CD14-positive monocyte (primary cell): ENCODE measurements at places on chromosomes 1 and 21.

DNA sequence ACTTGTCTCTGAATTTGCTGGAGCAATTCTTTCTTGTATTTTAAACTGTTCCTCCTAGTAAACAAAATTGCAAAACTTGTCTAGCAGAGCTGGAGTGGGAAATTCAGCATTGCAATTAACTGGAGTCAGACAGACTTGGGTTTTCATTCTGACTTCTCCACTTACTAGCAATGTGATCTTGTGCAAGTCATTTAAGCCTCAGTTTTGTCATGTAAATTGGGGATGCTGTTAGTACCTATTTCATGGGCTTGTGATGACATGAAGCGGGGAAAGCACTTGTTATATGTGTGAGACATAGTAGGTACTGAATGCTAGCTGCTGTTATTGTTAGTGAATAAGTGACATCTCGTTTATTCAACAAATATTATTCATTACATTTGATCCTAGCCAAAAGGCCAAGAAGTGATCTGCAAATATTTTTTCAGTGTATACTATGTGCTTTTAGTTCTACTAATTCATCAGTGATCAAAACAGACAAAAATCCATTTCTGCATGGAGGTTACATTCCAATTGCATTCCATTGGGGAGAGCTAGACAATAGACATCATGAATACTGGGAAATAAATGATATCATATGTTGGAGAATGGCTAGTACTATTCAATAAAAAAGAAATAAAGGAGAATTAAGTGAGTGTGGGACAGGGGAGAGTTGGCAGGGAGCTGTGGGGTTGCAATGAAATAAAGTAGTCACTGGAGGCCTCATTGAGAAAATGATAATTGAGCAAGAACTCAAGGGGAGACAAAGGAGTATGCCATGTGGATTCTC lies 47.1 kb downstream of the CACHD1 start:
- no peak for DNase-seq

DNA sequence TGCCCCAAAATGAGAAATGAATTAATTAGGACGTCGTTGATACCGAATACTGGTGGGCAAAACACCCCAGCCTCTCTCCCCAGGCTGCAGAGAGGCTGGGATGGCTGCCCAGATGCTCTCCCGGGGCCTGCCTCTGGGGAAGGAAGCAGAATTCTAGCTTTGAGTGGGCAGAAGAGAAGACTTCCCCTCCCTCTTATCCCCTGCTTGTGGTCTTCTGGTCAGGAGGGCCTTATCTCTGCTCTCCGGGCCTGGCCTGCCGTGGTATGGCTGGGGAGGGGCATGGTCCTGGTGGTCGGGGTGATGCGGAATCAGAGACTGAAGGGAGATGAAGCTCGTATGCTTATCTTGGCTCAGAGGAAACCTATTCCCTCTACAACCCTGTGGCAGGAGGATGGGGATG lies 9.8 kb upstream of the CSF3R start:
- no peak for DNase-seq

DNA sequence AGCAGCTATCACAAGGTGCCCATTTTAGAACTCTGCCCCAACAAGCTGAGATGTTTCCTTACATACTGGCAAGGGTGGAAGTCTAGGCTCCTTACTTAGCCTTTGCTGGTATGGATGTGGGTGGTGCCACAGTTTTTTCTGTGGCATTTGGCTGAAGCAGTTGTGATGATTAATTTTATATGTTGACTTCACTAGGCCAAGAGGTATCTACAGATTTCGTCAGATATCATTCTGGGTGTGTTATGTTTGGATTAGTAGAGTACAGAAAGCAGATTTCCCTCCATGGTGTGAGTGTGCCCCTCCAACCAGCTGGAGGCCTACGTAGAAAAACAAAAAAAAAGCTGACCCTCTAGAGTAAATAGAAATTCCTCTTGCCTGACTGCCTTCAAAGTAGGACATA lies 317.0 kb downstream of the BARHL2 start:
- no peak for DNase-seq

- DNase-seq: no peak
Measured at GRCh38 chr1:94654031-94654430, 112.5 kb upstream of the F3 start.

GRCh38 chr1:1381294-1381693 lies 6.3 kb upstream of the AURKAIP1 start:
- no peak for DNase-seq

GRCh38 chr21:29429218-29429617 lies 130.5 kb downstream of the BACH1 start:
- DNase-seq: no peak
